ENCODE measurements at places on chromosomes 1 and 21.

DNA sequence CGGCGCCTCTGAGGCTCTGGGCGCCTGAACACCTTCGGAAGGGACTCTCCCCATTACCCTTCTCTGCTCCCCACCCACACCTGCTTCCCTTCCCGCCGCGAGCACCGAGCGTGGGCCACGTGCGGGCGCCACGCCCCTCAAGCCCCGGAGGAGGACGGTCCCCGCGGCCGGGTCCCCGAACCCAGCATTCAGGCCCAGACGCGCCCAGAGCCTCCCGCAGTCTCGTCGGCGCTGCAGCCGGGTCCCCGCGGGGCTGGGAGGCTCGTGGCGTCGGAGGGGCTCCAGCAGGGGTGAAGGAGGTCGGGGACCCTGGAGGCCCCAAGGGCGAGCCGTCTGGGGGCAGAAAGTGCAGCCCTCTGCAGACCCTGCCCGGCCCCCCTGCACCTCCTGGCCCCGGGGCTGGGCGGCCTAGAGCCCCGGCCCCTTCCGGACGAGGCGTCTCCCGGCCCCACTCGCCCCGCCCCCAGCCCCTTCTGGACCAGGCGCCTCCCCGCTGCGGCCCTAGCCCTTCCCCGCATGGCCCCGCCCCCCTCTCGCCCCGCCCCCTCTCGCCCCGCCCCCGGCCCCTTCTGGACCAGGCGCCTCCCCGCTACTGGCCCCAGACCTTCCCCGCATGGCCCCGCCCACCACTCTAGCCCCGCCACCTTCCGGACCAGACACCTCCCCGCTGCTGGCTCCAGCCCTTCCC lies 378 bp upstream of the SMIM1 start:
- peak; percentile 93 for DNase-seq

GRCh38 chr1:184031409-184032107 lies 6.0 kb downstream of the COLGALT2 start:
- DNase-seq, result no peak

DNA sequence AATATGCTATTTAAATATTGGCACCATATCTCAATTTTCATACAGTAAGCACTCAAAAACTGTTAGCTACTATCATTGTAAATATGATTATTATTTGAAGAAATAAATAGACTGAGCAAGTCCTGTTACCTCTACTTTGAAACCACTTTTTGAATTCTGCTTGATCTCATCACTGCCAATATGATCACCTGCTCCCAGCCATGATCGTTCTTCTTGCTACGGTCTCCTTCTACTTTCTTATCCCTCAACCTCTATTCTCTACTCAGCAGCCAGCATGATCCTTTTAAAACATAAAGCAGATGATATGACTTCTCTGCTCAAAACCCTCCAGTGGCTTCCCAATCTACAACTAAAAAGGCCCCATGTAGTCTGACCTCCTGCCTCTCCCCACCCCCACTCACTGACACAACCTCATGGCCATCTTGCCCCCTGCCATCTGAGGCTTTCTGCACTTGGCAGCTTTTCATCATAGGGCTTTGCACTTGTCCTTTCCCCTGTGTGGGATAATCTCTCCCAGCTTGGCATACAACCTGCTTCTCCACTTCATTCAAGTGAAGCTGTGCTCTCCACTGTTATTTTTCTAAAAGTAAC lies 27.2 kb downstream of the CD34 start:
- DNase-seq, result no peak

- DNase-seq, result peak; percentile 51
These were observed 35.0 kb downstream of the HSD3B2 start for GRCh38 chr1:119449971-119450370.

- peak; percentile 62 for DNase-seq
These were observed 219.1 kb upstream of the ZC3H12A start for GRCh38 chr1:37255136-37255795.

DNA sequence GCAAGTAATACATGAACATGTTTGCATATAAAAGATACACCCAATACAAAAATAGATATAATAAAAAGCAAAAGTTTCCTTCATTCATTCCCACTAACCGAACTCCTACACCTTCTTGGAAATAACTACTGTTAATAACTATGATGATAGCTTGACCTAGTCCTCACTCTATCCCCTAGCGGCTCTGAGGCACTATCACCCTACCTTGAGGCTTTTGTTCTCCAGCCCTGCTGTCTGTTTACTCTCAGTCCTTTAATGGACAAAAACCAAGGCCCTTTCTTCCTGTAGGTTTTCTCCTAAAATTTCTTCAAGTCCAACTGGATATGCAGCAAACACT lies 186.6 kb downstream of the SLC35F3 start:
- DNase-seq, result no peak

DNA sequence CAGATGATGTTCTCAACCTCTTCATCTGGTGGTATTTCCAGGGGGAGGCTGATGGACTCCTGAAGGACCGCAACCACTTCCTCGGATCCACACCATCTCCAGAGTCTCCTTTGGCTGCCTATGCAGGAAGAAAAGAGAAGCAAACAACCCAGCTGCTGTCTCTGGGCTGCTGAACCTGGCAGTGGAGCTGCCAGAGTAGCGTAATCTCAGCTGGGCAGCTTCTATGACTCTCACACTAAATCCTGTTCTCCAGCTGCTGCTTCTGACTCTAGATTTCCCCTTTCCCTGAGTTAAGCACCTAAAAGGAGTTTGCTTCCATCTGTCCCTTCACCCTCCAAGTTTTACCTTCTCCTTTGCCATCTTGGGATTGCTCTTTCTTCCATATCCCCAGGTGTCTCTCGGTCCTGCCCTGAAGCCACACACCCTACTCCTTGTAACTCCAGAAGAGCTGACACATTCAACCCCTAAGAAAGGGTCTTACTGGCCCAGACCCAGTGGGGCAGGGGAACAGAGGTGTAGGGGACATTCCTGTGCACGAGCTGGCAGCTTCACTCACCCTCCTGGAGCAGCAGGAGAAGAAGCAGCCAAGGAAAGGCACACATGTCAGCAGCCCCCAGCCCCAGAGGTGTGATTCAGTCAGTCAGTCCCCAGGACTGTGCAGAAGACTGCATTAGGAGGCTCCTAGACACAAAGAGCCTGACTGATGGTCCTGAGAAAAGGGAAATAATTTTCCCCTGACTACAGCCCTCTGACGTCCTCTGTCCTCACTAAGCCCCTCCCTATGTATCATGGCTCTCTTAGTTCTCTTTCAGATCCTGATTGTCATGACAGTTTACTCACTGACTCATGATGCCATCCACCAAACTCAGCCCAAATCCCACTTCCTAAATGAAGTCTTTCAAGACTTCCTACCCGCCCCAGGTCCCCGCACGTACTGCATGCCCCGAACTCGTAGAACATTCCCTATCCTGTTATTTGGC lies at the start of gene SLAMF9:
TSS of gene SLAMF9 (minus strand) at position 702 of the 980 bp plus-strand sequence. CDS start at position 602, 100 bp downstream.
- no peak for DNase-seq

- no peak for DNase-seq
These were observed 23.2 kb downstream of the SLC44A5 start for GRCh38 chr1:75587692-75588091.

DNA sequence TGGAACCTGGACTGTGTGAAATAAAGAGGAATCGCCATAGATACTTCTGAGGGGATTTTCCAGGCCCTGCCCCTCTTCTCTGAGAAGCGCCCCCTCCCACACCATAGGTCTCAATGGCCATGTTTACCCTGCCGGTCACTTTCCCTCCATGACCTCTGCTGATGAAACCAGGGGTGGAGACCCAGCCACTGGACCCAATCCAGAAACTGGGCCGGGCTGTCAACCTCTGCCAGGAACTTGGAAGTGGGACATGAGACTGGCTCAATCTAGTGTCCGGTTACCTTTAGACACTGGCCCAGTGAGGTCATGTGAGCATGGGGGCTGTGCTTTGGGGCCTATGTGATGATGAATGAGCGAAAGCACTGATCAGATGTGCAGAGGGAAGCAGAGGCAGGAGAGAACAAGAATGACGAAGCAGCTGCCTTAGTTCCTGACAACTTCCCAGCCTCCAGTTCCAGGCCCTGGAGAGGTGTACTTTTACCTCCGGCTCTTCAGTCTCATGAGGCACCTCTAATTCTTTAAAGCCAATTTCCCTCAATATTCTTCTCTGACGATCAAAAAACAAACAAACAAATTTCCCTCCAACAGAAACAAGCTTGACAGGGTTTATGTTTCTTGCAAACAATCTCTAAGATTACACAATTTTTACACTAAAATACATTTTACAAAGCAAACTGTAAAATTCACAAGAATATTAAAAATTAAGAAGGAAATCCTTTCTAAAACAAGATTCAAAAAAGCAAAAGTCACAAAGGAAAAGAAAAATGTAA lies 4.9 kb downstream of the ASAP3 start:
- peak; percentile 38 for DNase-seq

- DNase-seq, result no peak
These were observed 3.2 kb downstream of the MTHFR start for GRCh38 chr1:11802616-11802972.

DNA sequence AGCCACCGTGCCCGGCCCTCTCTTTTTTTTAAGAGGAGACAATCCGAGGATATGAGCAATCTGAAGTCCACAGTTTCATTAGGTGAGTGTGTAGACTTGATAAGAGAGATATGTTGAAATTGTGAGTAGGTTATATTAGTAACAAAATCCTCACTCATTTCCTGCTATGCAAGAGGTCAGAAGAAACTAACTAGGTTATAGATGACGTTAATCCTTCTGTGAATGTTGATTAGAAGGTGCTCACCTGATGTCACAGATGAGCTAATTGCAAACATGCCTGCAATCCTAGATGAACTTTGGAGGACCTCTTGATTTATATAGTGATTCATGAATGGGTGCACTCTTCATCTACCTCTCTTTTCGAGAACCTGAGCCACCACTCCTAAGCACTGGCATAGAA lies 29.3 kb downstream of the NTMT2 start:
- no peak for DNase-seq

DNA sequence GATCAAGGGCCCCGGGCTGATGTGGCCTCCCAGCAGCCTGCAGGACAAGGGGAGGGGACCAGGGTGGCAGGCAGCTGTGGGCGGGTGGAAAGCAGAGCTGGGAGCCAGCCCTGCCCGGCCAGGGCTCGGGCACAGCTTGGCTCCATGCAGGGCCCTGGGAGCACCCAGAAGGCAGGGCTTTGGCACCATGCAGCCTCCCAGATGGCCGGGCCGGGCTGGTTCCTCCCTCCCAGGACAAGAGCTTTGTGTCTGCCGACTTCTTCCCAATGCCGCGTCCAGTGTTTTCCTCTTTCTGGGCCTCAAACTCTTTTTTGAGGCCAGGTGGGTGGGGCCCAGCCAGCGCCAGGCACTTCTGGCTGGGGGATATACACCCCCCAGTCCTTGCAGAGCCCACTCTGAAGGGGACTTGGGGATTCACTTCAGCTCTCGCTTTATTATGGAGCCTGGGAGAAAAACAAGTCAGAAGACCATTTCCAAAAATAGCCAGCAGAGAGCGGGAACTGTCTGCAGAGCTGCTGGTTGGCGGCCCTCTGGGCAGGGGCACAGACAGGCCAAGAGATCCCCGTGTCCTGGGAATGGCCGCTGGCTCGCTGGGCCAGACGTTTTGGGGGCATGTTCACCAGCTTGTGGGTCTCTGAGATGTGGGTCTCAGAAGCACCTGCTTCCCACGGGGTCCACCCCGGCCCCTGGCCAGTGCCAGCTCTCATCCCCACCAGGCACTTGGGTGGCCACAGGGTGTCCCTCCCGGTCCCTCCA lies 103.8 kb upstream of the ARHGEF16 start:
- no peak for DNase-seq

- peak; percentile 80 for DNase-seq
These were observed 14.1 kb downstream of the ENTREP3 start for GRCh38 chr1:155241069-155241679.

DNA sequence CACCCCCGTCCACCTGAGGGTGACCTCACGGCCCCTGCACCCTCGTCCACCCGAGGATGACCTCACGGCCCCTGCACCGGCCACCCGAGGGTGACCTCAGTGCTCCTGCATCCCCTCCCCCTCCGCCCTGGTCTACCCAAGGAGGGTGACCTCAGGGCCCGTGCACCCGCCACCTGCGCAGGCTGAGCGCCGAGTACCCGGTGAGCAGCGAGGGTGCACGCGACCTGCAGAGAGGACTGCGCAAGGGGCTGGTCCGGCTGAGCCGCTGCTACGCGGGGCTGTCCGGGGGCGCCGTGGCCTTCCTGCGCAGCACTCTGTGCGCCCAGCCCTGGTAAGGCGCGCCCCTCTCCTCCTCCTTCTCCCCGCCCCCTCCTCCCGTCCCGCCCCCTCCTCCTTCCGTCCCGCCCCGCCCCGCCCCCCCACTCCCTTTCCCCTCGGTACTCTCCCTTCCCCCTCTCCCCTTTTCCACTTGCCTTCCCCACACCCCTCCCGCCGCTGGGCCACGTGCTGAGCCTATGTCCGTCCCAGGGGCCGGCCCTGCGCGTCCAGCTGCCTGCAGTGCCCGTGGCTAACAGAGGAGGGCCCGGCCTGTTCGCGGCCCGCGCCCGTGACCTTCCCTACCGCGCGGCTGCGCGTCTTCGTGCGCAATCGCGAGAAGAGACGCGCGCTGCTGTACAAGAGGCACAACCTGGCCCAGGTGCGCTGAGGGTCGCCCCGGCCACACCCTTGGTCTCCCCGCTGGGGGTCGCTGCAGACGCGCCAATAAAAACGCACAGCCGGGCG lies 28.4 kb downstream of the TRIM11 start:
- DNase-seq, result peak; percentile 73

DNA sequence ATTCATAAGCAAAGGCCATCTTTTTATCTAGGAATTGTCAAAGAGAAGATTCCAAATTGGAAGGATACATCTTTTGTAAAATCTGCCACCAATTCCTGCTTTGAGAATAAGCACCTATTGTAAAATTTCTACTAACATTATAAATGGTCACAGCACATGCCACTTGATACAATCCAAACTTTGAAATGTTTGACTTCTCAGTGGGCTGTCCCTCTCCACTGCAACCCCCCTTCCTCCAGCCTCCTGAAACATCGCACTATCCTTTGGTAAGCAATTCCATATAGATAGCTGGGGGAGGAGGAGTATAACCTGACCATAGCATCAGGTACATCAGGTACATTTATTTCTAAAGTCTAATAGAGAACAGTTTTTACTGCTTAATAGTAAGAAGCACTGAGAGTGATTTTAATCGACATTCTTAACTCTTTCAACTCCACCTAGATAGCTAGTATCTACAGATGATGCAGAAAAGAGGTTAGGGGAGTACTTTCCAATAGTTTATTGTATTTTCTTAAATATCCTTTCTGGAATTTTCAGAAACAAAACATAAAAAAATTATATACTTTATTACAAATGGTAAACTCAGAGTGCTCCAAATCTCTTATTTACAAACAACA lies 2.9 kb downstream of the JUN start:
- DNase-seq, result no peak

- no peak for DNase-seq
These were observed 17.1 kb downstream of the ACOT11 start for GRCh38 chr1:54565113-54565501.

GRCh38 chr1:221692643-221693042 lies 49.2 kb downstream of the DUSP10 start:
- DNase-seq, result no peak

GRCh38 chr1:67465375-67465774 lies 35.2 kb upstream of the SERBP1 start:
- DNase-seq, result no peak

- no peak for DNase-seq
These were observed 24.8 kb downstream of the GNG4 start for GRCh38 chr1:235624721-235625333.

All from Caco-2 (cell line).